ENCODE measurements at places on chromosomes 13 and 19. TPM values are rescaled to one million over a fixed set of nuclear protein-coding genes. Genes with fewer than 3 reads are reported as not detected.

The MARK4 gene
- 90.6 TPM for total RNA-seq

The C19orf81 gene
- 11.3 TPM for total RNA-seq

The SLC17A7 gene
- total RNA-seq: 0.18 TPM

The ATP4A gene
- not detected for total RNA-seq

The PLK5 gene
- 0.45 TPM for total RNA-seq

The CKM gene
- 1.6 TPM for total RNA-seq

The DMKN gene
- total RNA-seq: 370 TPM

The IGFL3 gene
- 0.38 TPM for total RNA-seq

The ZNF837 gene
- 3.8 TPM for total RNA-seq

The THAP8 gene
- total RNA-seq: 9.6 TPM

The SLC10A2 gene
- total RNA-seq: not detected

The ZNF497 gene
- total RNA-seq: 5.9 TPM
